Heart left ventricle (tissue), 16 donors: ENCODE measurements at places on chromosomes 1 and 21. TPM values are rescaled to one million over a fixed set of nuclear protein-coding genes. Genes with fewer than 3 reads are reported as not detected.

The TNNT2 gene
- polyA plus RNA-seq, result 28,496 TPM

The UAP1 gene
- polyA plus RNA-seq, result 18.2 TPM

The AXDND1 gene
- not detected for polyA plus RNA-seq

The SLC22A15 gene
- polyA plus RNA-seq, result 4.1 TPM

The CELA2A gene
- polyA plus RNA-seq, result not detected

The ZNF593OS gene
- not detected for polyA plus RNA-seq

The CELA3A gene
- 0.68 TPM for polyA plus RNA-seq

The SERTAD4 gene
- polyA plus RNA-seq, result 0.95 TPM

The IVL gene
- 0.03 TPM for polyA plus RNA-seq

The ADAM30 gene
- not detected for polyA plus RNA-seq

The KRTAP13-4 gene
- not detected for polyA plus RNA-seq

The LRRC3 gene
- 5.8 TPM for polyA plus RNA-seq

The CNR2 gene
- not detected for polyA plus RNA-seq

The MCOLN2 gene
- polyA plus RNA-seq, result not detected

The LCK gene
- polyA plus RNA-seq, result 0.40 TPM

The FMO4 gene
- 1.9 TPM for polyA plus RNA-seq

The STXBP3 gene
- polyA plus RNA-seq, result 19.2 TPM

The BGLAP gene
- 0.57 TPM for polyA plus RNA-seq

The PIGR gene
- polyA plus RNA-seq, result 0.04 TPM

The TMEM52 gene
- polyA plus RNA-seq, result 7.9 TPM

The MRAP gene
- 0.57 TPM for polyA plus RNA-seq

The LCE2C gene
- not detected for polyA plus RNA-seq
